GM18507 (cell line): ENCODE measurements at places on chromosomes 12 and 14.

DNA sequence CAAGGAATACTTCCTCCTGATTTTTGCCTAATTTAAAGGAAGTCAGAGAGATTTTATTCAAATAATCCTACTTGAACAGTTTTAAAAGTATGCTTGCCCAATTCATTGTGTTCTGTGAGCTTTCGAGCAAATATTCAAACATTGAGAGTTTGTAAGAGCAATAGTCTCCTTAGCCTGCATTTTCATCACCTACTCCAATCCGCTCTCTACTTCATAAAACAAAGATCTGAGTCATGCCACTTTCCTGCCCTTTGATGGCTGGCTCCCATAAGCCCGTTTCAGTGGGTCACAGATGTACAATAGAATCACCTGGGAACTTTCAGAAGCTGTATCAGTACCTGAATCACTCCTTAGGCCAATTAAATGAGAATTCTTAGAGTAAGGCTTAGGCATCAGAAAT, 319.2 kb downstream of the PDZRN4 start:
- DNase-seq: no peak

GRCh38 chr14:55316564-55316963, 45.3 kb downstream of the FBXO34 start:
- DNase-seq: no peak

DNA sequence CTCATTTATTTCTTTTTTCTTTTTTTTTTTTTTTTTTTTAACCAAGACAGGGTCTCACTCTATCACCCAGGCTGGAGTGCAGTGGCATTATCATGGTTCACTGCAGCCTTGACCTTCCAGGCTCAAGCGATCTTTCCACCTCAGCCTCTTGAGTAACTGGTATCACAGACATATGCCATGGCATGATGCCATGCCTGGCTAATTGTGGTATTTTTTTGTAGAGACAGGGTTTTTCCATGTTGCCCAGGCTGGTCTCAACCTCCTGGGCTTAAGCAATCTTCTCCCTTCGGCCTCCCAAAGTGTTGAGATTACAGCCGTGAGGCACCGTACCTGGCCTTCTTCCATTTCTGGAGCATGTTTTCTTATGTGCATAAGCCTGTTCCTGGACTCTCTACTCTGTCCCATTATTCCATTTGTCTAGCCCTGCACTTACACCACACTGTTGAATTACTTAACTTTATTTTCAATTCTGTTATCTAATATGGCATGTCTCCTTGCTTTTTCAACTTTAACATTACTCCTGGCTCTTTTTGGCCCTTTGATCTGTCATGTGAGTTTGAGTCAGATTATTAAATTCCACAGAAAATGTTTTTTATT, 47.9 kb upstream of the PTGDR start:
- no peak for DNase-seq

DNA sequence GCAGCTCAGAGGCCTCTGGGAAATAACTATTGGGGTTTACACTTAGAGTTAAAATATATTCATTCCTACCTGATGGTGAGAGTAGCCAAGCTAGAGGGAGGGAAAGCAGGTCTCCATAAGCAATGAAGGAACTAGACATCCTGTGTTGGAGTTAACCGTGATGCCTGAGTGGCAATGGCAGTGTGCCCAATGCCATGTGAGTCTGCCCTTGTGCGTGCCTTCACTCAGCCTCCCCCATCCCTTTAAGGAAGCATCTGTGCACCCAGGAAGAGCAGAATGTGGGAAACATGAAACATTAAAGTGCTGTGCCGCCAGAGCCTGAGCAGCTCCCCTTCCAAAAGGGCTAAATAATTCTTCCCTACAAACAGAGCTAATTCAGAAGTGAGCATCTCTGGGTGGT, 76.3 kb downstream of the COX16 start:
- no peak for DNase-seq

DNA sequence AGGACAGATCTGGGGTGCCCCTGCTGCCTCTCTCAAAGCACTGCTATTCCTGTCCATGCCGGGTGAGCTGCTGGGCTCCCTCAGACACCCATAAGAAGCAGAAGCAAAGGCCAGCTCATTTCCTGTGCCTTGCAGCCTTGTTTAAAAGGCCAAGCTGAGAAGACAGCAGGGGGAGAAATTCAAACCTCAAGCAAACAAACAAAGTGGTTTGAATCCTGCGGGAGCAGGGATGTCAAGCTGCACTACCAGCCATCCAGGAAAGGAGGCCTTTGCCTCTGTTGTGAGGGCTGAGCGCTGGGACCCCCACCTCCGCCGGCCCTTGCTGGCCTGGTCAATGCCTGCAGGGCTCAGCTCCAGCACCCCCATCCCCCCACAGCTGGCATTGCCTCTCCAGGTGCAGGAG, 176.5 kb downstream of the PIWIL1 start:
- no peak for DNase-seq

DNA sequence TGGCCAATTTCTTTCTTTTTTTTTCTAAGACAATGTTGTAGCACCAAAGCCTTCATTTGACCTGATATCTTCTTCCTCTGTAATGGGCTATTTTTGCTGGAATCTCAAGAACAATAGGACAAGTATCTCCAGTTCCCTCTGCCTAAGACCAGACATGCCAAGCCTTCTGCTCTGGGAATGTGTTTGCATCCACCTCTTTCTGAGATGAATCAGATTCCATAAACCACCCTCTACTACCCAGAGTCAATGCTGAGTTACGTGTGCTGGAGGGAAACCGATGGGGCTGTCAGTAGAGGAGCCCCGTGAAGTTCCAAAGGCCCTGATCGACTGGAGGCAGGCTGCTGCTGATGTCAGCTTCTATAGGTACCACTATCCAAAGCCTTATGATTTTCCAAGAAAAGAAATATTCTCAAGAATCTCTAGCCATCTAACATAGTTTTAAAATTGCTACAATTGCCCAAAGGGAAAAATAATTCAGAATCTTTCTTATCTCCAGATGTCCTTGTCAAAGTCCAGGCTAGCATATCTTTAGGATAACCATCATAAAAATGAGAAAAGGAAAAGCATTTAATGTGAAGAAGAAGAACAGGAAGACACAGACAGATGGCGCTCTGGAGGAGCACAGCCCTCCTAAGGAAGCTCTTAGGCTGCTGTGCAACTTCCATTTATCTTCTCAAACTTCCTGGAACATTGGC, 101.9 kb downstream of the SLC8A3 start:
- DNase-seq: no peak
